ENCODE measurements at places on chromosomes 7 and 10. TPM values are rescaled to one million over a fixed set of nuclear protein-coding genes. Genes with fewer than 3 reads are reported as not detected.

DNA sequence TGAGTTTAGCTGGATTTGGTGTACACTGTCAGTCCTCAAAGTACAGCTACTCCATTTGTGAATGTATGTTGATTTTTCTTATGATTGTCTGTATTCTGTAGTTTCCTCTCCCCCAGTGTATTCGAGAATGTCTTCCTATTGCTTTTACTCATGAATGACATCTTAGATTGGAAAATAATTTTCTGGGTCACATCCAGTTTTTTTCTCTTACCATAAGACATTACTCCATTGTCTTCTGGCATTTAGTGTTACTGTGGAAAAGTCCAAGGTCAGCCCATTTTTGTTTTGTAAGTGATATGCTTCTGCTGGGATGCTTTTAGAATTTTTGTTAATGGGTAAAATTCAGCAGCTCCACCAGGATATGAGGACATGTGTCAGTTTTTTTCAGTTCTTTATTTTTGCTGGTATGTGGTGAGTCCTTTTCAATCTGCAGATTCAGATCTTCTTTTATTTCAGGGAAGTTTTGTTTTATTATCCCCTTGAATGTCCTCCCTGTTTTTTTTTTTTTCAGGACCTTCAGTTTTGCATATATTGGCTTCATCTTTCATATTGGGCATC is 33.6 kb downstream of the WAC start:
- DNase-seq = no peak
- no peaks in the 10 kb centered on the region for H3K27me3 ChIP-seq
- H3K27ac ChIP-seq = no peak overlapping the region
- no peaks in the 10 kb centered on the region for H3K4me1 ChIP-seq

- peaks cover 3% of the 10 kb centered on the region for H3K27me3 ChIP-seq
- DNase-seq = no peak
- H3K4me3 ChIP-seq = no peak overlapping the region
- no peak overlapping the region for H3K27ac ChIP-seq
- H3K36me3 ChIP-seq = no peaks in the 10 kb centered on the region
- no peaks in the 10 kb centered on the region for H3K4me1 ChIP-seq
Observed at GRCh38 chr7:142482891-142483658, 225.2 kb upstream of the PRSS58 start.

DNA sequence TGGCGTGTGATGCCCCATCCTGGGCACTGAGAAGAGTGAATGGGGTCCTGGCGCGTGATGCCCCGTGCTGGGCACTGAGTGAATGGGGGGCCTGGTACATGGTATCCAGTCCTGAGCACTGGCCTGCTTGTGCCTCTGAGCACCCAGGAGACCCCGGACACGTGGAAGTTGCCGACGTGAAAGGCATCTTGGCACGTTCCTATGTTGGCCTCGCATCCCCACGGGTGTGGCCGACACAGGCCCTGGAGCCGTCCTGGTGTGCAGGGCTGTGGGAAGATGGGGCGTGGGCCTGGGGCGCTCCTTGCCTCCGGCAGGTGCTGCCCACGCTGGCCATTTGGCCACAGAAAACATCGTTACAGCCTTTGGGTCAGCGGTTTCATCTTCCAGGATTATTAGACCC is 35.5 kb downstream of the CFAP46 start:
- no peak overlapping the region for H3K4me3 ChIP-seq
- H3K4me1 ChIP-seq = peaks cover 6% of the 10 kb centered on the region
- peaks cover 2% of the 10 kb centered on the region for H3K27me3 ChIP-seq
- no peaks in the 10 kb centered on the region for H3K36me3 ChIP-seq
- no peak for DNase-seq

DNA sequence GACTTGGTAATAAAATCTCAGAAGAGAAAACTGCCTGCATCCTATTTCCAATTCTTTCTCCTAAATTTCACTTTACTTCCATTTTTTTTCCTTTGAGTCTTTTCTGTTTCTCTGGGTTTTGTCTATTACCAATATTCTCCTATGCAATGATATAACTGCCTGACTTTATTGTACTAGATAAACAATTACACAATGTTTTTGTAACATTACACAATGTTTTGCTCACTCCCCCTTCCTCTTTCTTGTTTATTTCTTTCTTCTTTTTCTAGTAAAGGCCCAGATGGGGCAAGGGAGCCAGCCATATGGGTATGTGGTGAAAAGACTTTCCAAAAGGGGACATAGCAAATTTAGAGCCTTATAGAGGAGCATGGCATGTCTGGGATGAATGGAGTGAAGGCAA is 278.7 kb upstream of the PHYHIPL start:
- H3K4me1 ChIP-seq = no peaks in the 10 kb centered on the region
- no peaks in the 10 kb centered on the region for H3K27me3 ChIP-seq
- H3K4me3 ChIP-seq = no peak overlapping the region
- no peak overlapping the region for H3K27ac ChIP-seq

DNA sequence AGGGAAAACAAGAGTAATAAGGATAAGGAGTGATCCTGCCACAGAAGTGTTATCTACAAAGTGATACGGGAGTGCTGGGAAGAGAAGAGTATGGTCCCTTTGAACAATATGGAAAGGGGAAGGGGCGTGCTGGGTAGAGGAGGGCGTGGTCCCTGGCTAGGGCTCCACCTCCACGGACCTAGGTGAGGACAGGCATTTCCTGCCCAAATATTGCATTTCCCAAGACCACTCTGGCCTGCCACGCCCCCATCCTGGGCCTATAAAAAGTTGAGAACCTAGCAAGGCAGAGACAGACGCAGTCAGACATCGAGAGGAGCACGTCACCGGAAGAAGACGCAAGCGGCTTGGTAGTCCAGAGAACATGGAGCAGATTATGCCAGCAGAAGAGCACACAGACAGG is 22.8 kb downstream of the VSTM4 start:
- DNase-seq = no peak
- no peaks in the 10 kb centered on the region for H3K4me1 ChIP-seq
- H3K27ac ChIP-seq = no peak overlapping the region
- H3K36me3 ChIP-seq = no peaks in the 10 kb centered on the region
- no peak overlapping the region for H3K4me3 ChIP-seq

GRCh38 chr10:129935102-129935866 is 28.8 kb downstream of the EBF3 start:
- no peak overlapping the region for H3K27ac ChIP-seq
- H3K36me3 ChIP-seq = no peaks in the 10 kb centered on the region
- no peaks in the 10 kb centered on the region for H3K4me1 ChIP-seq

DNA sequence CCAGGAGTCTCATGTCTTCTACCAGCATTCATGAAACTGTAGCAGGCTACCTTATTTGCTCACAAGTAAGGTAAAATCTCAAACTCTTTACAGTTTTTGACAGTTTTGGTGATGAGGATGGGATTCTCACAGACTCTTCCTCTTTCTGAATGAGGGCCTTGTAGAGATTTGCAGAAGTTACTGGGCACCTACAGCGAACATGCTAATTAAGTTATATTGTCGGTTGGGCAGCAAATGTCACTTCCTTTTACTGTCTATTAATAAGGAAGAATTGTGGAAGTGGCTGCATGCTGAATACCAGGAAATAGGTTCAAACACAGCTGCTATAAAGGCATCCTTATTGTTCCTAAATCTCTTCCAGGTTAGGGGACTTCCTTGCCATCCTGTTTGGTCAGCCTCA is 189.6 kb downstream of the DNAJC1 start:
- H3K27ac ChIP-seq = no peak overlapping the region
- H3K4me3 ChIP-seq = no peak overlapping the region
- DNase-seq = no peak
- H3K27me3 ChIP-seq = no peaks in the 10 kb centered on the region
- no peaks in the 10 kb centered on the region for H3K4me1 ChIP-seq

DNA sequence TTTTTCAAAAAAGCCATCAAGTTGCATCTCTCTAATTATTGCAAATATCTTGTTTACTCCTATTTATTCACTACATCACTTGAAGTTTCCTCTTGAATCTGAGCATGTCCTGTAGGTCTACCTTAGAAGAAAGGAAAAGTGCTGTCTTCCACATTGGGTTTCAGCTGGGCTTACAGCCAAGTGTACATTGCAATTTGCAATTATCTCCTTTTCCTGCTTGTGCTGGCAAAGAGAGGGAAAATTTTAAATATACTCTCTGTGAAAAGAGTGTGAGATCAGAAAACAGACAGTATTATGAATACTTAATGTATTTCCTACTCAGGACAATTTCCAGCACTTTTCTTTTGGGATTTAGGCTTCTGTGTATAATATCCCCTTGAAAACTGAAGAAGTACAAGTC is 839.7 kb downstream of the CNTNAP2 start:
- no peak overlapping the region for H3K4me3 ChIP-seq
- H3K36me3 ChIP-seq = no peaks in the 10 kb centered on the region
- no peak overlapping the region for H3K27ac ChIP-seq
- no peaks in the 10 kb centered on the region for H3K4me1 ChIP-seq
- DNase-seq = no peak
- no peaks in the 10 kb centered on the region for H3K27me3 ChIP-seq

- H3K27ac ChIP-seq = no peak overlapping the region
- no peaks in the 10 kb centered on the region for H3K36me3 ChIP-seq
- DNase-seq = no peak
- peak overlapping the region; percentile 63 for H3K4me3 ChIP-seq
Observed at GRCh38 chr7:30135301-30136116, 723 bp downstream of the MTURN start.

DNA sequence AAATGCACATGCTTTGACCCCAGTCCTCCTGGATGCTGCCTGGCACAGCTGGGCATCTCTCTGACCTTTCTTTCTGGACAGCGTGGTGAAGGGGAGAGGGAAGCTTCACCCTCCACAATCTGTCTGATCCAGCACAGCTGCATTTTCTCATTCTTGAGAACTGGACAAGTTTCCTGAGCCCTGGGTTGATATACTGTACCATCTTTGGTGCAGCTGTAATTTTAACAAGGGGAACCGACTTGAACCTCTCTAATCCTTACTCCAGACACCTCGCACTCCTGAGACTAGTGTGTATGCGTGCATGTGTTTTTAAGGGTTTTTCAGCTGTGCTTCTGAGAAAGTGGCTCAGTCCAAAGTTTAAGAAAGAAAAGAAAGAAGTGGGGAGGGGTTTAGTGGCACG is 655.7 kb downstream of the INHBA start:
- no peaks in the 10 kb centered on the region for H3K27me3 ChIP-seq
- no peak for DNase-seq
- H3K36me3 ChIP-seq = no peaks in the 10 kb centered on the region
- H3K4me1 ChIP-seq = no peaks in the 10 kb centered on the region
- H3K4me3 ChIP-seq = no peak overlapping the region

DNA sequence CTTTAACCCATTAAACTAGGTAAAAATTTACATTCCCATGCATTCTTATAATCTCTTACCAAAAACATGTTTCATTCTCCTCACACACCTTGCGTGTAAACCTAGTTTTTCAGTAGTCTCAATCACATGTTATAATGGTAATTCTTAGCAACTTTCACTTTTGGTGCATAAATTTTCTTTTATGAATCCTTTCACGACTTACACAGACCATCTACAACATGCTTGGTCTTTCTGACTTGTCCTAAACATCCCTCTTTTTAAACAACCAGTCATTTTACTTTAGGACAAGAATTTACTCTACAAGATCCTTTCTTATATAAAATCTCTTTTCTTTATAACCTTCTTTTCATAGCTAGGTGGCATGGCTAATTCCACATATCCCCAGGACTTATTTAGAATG is 25.8 kb downstream of the FBXL13 start:
- no peaks in the 10 kb centered on the region for H3K4me1 ChIP-seq
- H3K27ac ChIP-seq = no peak overlapping the region
- no peak for DNase-seq
- no peaks in the 10 kb centered on the region for H3K27me3 ChIP-seq
- no peak overlapping the region for H3K4me3 ChIP-seq

DNA sequence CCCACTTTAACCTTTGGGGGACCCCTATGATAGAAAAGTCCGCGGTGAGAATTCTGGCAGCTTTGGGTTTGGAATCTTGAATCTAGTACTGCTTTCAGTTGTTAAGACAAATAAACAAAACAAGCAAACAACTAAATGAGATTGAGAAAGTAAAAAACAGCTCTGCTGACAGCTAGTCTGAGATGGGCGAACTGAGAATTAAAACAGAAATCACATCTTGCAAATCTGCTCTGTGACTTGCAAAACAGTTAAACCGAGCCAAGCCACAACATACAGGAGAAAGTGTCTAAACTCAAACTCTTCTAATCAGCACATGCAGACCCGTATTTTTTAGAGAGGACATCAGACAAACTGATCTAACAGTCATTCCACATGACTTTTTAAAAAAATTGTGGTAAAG is 110.4 kb downstream of the SH2D4B start:
- H3K4me1 ChIP-seq = no peaks in the 10 kb centered on the region
- no peak for DNase-seq
- H3K27me3 ChIP-seq = peaks cover 14% of the 10 kb centered on the region
- no peaks in the 10 kb centered on the region for H3K36me3 ChIP-seq

The PRLHR gene
- not detected for total RNA-seq

The CYP2E1 gene
- 1.1 TPM for total RNA-seq

The FEZF1 gene
- total RNA-seq = not detected

The ACTR1A gene
- total RNA-seq = 147 TPM

The FIS1 gene
- total RNA-seq = 110 TPM

The TRA2A gene
- total RNA-seq = 106 TPM

The PRSS37 gene
- total RNA-seq = not detected

The ZNF92 gene
- total RNA-seq = 10.7 TPM

All from Panc1 (cell line).